ENCODE measurements at places on chromosomes 6 and 20.

DNA sequence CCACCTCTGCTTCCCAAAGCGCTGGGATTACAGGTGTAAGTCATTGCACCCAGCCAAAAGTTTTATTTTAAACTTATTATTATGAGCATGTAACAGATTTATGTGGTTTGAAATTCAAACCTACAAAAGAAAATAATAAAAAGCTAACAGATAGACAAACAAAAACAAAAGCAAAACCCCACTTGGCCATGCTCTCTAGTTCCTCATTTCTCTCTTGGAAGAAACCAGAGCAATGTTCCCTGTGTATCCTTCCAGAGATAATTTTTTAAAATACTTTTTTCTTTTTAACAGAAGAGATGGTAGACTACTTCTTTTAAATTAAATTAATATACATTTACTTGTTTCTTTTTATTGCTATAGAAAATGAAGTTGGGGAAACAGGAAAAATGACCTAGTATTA, 28.0 kb upstream of the SLC17A3 start:
- DNase-seq, result no peak

- DNase-seq, result peak; percentile 54
Measured at GRCh38 chr6:53484476-53485280, 60.2 kb downstream of the GCLC start.

GRCh38 chr6:148557796-148558321, 189.0 kb upstream of the UST start:
- DNase-seq, result no peak

DNA sequence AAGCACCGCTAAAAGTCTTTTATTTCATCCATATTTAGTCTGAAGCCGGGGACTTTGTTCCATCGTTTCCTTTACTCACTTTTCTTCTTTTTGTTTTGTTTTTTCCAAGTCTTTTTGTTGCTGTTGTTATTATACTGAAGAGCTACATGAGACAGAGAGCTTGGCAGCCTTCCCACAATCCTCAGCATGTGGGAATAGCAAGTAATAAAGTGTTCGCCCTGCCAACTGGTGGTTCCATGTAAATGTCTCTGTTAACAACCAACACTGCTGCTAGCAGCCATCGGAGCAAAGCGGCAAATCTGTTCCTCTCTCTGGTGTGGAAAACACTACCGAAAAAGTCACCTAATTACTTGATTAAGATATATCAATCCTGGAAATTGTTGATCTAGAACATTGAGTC, 437.8 kb upstream of the ID4 start:
- no peak for DNase-seq

- DNase-seq, result no peak
Measured at GRCh38 chr6:56838016-56838555, 116.8 kb upstream of the BEND6 start.

- no peak for DNase-seq
Measured at GRCh38 chr6:29976253-29976587, 33.9 kb downstream of the HLA-A start.

GRCh38 chr20:33915726-33916331, 77.9 kb upstream of the RALY start:
- DNase-seq, result peak; percentile 26

- DNase-seq, result no peak
Measured at GRCh38 chr6:33642897-33643296, 21.8 kb downstream of the ITPR3 start.

DNA sequence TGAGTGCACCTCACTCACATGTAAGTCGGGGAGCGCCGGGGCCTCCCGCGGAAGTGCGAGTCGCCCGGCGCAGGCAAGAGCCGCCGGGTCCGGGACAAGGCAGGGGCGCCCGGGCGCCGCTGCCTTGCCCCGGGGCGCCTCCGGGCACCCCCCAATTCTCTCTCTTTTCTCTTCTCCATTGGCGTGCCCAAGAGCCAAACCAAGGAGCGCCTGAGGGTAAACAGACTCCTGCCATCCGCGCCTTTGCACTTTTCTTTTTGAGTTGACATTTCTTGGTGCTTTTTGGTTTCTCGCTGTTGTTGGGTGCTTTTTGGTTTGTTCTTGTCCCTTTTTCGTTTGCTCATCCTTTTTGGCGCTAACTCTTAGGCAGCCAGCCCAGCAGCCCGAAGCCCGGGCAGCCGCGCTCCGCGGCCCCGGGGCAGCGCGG, 36.8 kb downstream of the GNAS start:
- no peak for DNase-seq

DNA sequence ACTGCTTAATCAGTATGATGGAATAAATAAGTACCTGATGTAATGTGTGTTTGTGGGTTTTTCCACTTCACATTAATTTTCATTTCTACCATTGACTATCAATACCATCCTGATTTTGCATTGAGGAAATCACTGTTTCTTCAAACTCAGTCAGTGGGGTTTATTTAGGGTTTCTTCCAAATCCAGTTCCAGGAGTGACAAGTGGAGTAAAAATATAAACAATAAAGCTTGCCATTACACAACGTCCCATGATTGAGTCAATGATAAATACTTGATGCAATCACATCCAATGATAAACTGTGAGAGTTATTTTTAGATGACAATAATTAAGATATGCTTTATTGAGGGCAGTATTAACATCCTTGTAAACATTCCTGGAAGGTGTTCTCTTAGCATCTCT, 1037.4 kb upstream of the GJE1 start:
- DNase-seq, result no peak

DNA sequence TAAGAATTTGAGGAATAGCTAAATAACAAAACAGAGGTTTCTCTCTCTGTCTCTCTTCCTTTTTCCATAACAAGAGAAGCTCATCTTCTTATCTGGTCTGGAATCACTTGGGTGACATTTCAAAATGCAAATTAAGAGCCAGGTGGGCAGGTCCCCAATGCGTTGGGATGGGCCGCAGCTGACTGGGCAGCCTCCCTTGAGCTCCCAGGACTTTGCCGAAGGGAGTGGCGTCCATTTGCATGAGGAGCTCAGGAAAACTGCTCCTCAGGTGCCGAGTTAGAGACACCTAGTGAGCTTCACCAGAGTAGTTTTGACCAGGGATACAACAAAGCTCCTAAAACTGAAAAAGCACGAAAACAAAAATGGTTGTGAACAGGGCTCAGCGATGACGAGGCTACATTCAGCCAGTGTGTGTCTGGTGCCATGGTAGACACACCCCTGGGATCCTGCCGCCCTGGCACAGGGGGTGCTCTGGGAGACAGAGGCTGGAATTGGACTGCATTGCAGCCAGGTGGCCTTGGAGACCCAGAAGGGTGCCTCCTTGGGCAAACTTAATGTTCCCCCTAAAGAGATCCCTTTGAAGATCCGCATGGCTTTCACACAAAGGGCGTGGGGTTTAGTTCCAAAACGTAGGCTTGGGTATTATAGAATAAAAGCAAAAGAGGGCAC, 13.5 kb upstream of the SERPINB6 start:
- DNase-seq, result no peak

GRCh38 chr20:54073288-54073687, 2.9 kb upstream of the BCAS1 start:
- DNase-seq, result no peak

- DNase-seq, result no peak
Measured at GRCh38 chr6:143614235-143614634, 63.5 kb upstream of the PHACTR2 start.

GRCh38 chr20:10987651-10988383, 314.0 kb upstream of the JAG1 start:
- no peak for DNase-seq

DNA sequence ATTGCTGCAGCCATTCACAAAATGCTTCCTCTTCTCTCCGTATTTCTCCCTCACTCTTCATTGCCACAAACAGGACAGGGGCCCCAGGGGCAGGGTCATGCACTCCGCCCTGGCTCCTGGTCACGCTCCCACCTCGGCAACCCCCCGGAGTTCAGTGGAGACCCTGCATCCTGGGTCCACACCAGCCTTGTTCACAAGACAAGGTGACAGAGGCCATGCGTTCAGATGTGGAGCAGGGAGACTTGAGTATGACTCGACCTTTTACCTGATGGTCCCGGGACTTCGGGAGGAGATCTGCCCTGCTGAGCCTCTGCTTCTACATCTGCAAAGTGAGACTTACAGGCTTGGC, 49.4 kb downstream of the ANKRD60 start:
- DNase-seq, result no peak

DNA sequence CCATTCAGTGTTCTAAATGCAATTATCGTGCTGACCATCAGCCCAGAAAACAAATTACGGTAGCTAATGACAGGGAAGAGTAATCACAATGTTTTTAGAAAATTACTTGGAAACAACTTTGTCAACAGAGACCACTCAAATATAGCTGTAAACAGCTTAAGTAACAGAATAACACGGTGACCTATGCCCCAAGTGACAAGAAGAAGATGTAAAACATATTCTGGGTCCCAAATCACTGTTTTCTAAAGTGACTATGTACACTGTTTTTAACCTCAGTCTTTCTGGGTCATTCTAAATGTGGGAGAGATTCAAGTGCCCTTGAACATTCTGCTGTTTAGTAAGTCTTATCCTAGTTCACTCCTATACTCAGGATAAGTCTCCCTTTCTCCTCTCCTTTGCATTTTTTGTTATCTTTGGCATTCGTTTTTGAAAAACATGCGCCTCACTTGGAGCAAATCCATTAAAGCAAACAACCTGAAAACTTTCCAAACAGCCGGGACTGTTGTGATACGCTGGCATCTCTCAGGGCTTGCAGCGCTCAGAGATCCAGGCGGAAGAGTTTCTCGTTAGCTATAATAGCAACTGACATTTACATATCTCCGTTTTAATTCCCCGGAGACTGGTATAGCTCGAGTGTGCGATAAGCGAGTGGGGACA, 114.5 kb upstream of the SOX4 start:
- no peak for DNase-seq

DNA sequence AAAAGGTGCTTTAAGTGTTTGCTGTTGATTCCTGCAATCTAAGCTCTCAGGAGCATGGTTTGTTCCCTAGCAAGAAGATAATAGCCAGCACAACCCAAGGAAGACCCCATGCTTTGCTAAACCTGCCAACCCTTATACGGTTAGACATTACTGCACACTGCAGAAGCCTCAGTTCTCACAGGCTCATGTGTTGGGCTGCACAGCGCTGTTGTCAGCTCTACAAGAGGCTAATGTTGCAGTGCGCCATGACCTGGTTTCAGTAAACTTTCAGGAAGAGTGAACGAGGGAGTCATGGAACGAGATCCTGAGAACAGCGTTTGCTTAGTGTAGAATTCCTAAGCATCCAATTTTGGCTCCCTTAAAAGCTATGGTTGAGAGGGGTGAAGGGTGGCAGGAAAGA, 218.5 kb downstream of the ARHGAP18 start:
- no peak for DNase-seq

DNA sequence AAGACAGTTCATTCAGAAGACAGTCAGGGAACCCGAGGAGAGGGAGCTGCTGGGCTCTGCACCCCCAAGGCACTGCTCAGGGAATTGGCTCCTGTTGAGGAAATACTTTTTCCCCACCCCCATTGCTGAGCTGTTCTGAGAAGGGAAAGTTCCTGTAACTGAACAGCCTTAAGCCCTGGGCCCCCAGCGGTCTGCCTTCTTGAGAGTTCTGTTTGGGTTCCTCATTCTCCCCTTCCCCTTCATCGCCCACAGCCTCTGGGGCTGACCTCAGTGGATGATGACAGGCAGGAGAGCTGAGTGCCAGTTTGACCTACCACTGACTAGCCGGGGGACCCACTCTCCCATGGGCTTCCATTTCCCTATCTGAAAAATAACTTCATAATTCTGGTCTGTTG, 10.7 kb downstream of the HCK start:
- no peak for DNase-seq

GRCh38 chr6:151001387-151002056, 136.0 kb downstream of the MTHFD1L start:
- DNase-seq, result no peak

DNA sequence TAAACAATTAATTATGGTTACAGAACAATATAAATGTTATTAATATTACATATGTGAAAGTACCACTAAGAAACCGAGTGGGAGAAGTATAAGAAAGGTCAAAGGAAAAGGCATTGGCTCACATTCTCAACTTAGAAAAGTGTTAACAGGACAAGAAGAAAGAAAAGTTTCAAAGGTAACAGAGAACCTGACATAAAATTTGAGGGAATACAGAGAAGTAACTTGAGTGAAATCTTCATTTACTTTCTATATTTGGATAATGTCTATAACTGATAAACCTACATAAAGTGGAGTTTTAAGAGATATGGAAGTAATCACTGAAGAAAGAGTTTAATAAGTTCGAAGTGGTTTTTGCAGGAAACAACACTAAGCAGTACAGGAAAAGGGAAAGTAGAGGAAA, 30.1 kb downstream of the REPS1 start:
- no peak for DNase-seq

DNA sequence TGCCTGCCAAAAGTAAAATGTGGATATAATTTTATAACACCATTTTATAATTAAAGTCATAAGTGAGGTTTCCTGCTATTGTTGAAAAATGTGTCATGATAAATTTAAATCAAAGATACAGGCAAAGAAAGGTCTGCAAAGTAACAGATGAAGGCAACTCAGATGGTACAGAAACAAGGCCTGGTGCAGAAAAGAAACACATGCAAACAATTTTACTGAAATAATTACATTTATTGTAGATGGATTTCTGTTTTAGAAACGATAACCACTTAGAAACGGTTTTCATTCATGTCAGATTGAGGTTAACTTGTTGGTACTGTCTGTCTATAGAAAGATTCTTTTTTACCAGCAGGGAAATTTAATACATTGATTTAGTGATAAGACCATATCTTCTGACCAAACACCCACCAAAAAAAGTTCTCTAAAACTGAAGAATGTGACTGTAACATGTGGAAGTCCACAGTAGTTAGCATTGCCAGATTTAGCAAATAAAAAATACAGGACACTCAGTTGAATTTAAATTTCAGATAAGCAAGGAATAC, 105.5 kb upstream of the FERMT1 start:
- no peak for DNase-seq

- DNase-seq, result no peak
Measured at GRCh38 chr6:10140824-10141223, 274.1 kb downstream of the TFAP2A start.

- DNase-seq, result no peak
Measured at GRCh38 chr6:71524201-71524600, 235.6 kb downstream of the OGFRL1 start.

DNA sequence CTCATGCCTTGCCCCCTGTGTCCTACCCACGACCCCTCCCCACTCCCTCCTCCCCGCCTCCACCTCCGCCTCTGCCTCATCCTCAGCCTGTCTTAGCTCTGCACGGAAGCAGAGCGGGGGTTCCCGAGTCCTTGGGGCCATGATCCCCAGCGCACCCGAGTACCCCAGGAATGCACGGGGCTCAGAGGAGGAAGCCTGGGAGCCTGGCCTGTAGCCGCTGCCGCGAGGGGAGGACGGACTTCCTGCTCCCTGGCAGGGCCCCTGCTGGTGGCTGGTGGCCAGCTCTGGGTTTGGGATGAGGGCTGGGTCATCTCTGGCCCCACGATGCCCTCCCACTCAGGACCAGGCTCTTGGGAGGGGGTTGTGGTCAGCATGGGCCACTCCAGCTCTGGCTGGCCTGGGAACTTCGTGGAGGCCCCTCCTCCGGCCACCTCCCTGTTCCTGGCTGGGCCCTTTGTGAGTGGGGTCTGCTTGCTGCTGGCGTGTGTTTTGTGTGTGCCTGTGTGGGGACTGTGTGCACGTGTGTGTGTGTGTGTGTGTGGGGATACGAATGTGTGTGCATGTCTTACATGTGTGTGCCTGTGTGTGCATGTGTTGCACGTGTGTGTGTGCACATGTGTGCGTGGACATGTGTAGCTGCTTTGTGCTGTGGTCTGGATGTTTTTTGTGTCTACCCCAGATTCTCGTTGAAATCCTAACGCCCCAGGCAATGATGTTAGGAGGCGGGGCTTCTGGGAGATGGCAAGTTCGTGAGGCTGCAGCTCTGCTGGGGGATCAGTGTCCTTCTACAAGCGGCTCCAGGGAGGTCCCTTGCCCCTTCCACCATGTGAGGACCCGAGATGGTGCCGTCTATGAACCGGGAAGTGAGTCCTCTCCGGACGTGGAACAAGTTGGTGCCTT, 1.3 kb upstream of the RBBP8NL start:
- DNase-seq, result no peak

GRCh38 chr6:168546151-168546550, 105.2 kb downstream of the SMOC2 start:
- no peak for DNase-seq
